Right renal pelvis (tissue), 4 donors: ENCODE measurements at places on chromosomes 7 and 10.

DNA sequence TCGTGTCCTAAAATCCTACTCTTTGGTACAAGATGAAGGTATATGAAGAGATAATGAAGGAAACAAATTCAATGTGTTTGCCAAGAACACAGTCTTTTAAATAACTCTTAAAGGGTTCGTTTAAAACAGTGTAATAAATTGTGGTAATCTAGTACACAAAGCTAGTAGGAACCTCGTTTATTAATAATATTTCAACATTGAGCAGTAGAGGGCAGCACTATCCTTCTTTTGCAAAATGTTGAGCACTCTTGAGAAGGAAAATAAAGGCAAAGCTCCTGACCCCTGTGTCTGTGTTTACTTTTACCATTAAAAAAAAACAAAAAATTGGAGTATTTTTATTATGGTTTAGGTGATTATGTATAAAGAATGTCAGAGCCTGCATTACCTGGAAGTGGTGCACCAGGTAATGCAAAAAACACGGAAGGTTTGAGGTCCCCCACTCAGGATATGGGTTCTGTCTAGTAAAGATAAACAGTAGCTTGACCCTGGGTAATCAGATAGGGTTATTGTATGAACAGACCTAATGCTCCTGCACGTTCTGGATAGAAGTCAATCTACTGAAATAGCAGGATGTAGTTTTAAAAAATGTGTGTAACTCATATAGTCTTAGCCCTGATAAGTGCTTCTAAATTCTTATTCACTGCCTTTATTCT, 5.7 kb upstream of the GOT1 start:
- DNase-seq = no peak

GRCh38 chr10:79239275-79239779, 107.9 kb upstream of the PPIF start:
- no peak for DNase-seq

GRCh38 chr10:13715100-13715499, 128.3 kb downstream of the PRPF18 start:
- no peak for DNase-seq

DNA sequence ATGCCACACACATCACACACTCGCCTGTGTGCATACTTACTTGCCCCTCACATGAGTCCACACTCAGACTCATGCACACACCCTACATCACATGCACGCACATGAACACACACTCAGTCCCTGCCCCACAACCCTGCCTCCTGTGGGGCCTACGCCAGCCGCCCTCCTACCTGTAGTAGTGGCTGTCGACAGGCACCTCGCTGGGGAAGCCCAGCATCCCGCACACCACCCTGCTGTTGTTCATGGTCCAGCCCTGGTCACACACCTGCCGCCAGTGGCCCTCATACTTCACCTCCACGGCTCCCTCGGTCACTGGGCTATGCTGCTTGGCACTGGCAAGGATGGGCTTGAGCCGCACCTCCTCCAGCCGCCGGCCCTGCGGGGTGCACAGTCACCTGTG, 7.2 kb downstream of the LOXL4 start:
- no peak for DNase-seq

- no peak for DNase-seq
Observed at GRCh38 chr7:111564078-111564477, 1.8 kb upstream of the IMMP2L start.

- no peak for DNase-seq
Observed at GRCh38 chr10:13915710-13916109, 328.9 kb downstream of the PRPF18 start.

GRCh38 chr7:101717628-101718357, 88.7 kb upstream of the MYL10 start:
- DNase-seq = no peak

- DNase-seq = no peak
Observed at GRCh38 chr10:99396471-99396870, 34.0 kb downstream of the GOT1 start.

DNA sequence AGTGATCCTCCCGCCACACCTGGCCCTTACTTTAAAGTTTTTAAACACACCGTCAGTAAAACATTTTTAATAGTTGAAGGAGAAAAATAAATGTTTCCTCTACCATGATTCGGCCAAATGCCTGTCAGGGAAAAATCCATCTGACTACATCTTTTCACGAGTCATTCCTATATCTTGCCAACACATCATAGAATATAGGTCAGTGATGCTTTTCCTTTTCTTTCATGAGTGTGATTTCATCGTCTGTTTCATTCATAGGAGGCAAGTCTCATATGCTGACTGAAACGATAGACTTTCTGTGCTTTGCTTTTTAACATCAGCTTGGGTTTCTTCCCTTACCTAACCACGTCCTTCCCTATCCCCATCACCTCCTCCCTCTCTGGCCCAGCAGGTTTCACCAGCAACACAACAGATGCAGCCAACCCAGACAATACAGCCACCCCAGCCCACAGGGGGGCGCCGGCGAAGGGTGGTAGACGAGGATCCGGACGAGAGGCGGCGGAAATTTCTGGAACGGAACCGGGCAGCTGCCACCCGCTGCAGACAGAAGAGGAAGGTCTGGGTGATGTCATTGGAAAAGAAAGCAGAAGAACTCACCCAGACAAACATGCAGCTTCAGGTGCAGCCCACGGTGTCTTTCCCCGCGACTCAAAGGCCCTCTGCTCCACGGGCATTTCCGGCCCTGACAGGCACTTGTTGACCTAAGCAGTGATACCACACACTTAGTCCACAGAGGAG, 149.2 kb downstream of the TRIL start:
- no peak for DNase-seq

DNA sequence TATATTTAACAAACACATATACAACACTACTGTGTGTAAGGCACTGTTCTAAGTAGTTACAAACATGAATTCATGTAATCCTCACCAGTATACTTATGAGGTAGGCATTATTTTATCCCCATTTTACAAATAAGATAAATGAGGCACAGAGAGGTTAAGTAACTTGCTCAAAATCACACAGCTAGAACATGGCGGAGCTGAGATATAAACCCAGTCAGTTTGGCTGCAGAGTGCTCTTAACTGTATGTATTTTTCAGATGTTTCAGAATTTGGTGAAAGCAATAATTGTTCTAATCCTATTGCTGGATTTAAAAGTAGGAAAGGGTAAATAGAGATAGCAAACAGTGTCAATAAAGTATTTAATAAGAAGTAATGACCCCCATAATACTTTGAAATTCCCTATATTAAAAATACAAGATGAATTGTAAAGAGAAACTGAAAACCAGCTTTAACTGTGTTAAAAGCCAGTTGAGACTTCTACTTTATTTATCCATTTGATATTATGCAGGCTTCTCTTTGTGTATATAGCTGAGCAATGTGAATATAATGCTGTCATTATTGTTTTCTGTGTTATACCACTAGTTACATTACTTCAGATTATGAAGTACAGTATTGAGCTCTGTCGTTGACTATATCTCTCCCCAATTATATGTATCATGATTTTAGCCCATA, 32.3 kb upstream of the RPA3 start:
- no peak for DNase-seq

DNA sequence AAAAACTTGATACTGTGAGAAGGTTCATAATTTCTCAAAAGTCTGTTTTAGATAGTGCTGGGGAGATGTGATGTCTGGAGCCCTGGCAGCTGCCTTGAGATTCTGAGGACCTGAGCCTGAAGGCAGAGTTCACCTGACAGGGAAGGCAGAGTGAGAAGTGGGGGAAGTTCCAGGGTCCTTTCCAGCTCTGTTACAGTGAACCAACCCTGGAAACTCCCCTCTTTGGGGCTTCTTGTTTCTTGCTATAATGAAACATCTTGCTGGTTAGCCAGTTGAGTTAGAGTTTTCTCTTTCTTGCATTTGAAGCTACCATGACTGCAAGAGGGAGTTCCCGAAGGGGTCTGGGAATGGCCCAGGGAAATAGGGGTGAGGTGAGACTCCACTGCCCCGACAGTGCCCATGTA, 158.9 kb upstream of the TNRC18 start:
- no peak for DNase-seq

- no peak for DNase-seq
Observed at GRCh38 chr10:110876000-110876399, 4.3 kb downstream of the PDCD4 start.

DNA sequence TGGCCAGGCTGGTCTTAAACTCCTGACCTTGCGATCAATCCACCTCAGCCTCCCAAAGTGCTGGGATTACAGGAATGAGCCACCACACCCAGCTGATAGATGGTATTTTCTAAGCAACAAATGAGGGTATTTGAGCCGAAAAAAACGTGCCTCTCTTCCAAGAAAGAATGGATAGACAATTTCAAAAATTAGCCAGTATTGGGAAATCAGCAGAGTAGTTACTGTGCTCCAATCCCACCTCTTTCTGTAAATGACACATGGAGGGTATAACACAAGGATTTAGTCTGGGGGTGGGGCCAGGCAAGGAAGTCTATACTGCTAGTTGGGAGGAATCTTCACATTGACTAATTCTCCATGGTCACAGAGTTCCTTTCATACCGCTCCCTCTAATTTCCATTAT, 9.2 kb upstream of the BPGM start:
- DNase-seq = no peak

GRCh38 chr10:24241536-24242040, 32.6 kb downstream of the KIAA1217 start:
- no peak for DNase-seq

- DNase-seq = no peak
Observed at GRCh38 chr10:71694039-71694501, 25.5 kb downstream of the C10orf105 start.

DNA sequence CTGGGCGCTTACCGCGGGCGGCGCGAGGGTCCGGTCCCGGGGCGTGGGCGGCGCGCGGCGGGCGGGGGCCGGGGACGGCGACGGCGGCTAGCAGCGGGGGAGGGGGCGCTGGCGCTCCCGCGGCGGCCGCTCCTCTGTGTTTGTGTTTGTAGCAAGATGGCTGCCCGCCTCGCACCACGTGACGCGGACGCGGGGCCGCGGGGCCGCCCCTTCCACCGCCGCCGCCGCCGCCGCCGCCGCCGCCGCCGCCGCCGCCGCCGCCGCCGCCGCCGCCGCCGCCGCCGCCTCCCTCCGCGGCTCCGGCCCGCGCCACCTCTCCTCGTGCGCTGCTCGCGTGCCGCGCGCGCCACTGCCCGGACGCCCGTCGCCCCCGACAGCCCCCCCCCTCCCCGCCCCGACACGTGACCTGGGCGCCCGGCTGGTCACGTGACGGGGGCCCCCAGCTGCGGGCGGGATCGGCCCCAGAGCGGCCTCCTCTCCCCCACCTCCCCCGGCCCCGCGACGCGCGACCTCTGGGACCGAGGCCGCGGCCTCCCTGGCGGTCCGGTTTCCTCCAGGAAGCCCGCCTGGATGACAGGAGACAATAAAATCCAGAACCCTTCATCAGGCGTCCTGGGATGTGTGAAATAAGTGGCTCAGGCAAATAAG, at the start of gene GIGYF1:
GIGYF1 (minus strand) TSS at position 153 of the 648 bp plus-strand sequence. CDS start 6,012 bp downstream, outside the sequence.
- DNase-seq = no peak

GRCh38 chr7:467393-467828, 52.2 kb downstream of the PDGFA start:
- no peak for DNase-seq

DNA sequence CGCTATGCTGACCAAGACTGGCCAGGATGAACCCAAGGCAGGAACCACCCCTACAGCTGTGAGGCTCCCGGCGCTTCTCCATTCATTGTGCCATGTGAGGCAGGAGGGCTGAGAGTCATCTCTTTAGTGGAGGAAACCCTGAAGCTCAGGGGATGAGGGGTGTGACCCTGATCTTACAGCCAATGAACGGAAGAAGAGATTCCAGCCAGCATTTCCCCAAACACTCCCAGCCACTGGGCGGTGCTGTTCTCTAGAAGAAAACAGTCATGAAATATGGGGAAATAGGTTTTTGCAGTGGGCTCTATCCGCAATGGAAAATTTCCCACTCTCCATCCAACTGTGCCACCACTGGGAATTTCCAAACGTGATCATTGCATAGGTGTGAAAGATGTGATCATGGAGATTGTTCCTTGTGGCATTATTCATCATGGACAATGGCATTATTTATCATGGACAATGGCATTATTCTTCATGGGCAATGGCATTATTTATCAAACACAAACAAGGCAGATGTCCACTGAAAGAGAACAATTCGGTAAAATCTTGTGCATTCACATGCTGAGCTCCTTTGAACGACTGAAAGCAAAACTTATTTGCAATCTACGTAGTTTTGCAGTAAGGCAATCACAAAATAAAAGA, 14.0 kb upstream of the SLC18A2 start:
- DNase-seq = no peak

- no peak for DNase-seq
Observed at GRCh38 chr10:70936111-70936510, 47.7 kb upstream of the PCBD1 start.

- peak; percentile 10 for DNase-seq
Observed at GRCh38 chr10:86439544-86439943, 72.9 kb upstream of the GRID1 start.

GRCh38 chr7:89247207-89247606, 451.7 kb upstream of the TEX47 start:
- DNase-seq = no peak

DNA sequence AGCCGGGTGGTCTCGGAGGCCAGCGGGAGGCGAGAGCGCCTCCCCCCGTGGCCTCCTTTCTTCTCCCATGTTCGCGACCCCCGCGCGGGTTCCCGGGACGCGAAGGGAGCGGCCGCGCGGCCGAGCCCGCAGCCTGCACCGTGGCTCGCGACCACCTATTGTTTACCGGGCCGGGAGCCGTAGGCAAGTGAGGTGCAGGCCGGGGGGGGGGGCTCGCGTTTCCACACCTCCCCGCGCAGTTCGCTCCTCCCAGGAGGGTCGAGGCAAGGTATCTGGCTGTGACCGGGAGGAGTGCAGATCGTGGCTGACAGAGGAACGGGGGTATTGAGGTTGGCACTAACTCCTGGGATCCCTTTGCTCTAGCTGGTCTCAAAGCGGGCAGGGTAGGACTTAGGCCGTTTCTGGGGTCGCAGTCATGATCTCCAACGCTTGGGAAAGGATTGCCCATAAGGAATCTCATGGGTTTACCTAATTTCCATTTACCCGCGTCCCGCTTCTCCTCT, 734 bp downstream of the PTPN12 start:
- peak; percentile 25 for DNase-seq

GRCh38 chr10:117718986-117719920, 176.7 kb downstream of the EMX2 start:
- no peak for DNase-seq

DNA sequence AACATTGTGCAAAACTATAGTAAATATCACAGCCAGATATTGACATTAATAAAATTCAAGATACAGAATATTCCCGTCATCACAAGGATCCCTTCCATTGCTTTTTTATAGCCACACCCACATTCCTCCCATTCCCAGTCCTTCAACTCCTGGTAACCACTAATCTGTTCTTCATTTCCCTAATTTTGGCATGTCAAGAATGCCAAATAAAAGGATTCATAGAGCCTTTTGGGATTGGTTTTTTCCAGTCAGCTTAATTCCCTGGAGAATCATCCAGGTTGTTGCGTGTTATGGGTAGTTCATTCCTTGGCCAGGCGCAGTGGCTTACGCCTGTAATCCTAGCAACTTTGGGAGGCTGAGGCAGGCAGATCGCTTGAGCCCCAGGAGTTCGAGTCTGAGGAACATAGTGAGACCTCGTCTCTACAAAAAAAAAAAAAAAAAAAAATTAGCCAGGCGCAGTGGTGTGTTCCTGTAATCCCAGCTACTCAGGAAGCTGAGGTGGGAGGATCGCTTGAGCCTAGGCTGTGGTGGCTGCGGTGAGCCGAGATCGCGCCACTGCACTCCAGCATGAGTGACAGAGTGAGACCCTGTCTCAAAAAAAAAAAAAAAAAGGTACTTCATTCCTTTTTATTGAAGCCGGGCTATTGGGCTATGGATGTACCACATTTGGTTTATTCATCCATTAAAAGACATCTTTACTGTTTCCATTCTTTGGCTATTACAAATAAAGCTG, 2.7 kb downstream of the OGDH start:
- DNase-seq = no peak
